RKO (cell line): ENCODE measurements at places on chromosomes 6 and 20.

- DNase-seq, result no peak
Measured at GRCh38 chr6:20724443-20725190, 190.4 kb downstream of the CDKAL1 start.

DNA sequence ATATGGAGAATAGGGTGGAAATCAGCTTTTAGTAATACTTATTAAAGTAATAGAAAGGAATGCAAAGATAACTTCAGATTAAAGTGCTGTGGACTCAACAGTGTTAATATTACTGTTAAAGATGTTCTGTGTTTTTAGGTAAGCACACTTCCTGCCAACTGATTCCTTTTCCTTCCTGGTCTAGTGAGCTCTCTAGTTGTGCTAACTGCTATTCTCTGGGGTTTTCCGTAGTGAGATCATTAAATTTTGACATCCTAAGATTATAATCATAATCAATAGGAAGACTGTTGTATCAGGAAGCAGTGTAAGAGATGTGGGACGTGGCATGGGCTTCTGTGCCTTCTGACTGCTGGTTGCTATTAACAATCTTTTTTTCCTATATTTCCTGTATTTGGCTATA lies 1.2 kb upstream of the TMEM217 start:
- DNase-seq, result no peak

DNA sequence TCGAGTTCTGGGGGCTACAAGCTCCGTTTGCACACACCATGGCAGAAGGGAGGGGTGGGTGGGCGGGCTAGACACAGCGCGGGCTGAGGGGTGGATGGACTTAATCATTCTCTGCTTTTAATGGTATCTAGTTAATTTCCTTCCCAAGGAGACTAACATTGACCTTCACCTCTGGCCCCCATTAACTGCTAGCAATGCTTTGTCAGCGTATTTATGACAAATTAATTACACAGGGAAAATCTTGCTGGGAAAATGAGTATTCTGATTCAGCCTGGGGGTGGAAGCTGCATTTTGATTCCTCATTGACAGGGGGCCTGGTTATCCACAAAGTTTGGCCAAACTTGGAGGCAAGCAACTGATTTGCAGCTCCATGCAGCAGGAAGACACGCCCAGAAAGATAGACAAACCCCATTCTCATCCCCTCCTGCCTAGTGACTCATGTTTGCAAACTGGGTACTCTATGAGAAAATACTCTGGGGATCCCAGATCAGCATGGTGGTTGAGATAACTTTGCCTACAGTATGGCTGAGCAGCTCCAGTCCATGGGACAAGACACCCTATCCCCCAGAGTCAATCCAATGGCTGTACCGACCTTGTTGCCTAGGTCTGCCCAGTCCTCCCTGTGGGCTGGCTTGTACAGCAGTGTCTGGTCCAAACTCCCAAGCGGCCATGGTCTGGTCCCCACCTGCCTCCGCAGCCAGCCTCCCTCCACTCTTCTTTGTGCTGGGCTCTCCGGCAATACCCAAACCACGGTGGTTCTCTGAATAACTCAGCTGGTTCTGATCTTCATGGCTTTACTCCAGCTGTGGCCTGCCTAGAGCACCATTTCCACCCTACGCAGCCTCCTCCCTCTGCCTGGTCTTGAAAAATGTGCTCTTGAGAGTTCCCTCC lies 19.7 kb downstream of the ZBP1 start:
- no peak for DNase-seq

GRCh38 chr20:12276011-12276673 lies 358.4 kb downstream of the BTBD3 start:
- no peak for DNase-seq

DNA sequence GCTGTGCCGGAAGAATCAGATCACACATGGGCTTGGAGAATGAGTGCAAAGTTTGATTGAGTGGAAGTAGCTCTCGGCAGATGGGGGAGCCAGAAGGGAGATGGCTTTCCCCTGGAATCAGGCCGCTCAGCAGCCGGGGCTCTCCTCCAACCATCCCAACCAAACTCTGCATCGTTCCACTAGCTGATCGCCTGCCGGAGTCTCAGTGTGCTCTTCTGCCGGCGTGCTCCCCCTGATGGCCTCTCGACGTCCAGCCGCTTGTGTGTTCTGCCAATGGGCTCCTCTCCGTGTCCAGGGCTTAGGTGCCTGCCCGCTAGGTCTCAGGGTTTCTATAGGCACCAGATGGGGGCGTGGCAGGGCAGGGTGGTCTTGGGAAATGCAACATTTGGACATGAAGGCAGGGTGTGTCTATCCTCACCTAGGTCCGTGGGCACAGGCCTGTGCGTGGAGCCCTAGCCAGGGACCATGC lies 4.9 kb upstream of the BIRC7 start:
- DNase-seq, result no peak

DNA sequence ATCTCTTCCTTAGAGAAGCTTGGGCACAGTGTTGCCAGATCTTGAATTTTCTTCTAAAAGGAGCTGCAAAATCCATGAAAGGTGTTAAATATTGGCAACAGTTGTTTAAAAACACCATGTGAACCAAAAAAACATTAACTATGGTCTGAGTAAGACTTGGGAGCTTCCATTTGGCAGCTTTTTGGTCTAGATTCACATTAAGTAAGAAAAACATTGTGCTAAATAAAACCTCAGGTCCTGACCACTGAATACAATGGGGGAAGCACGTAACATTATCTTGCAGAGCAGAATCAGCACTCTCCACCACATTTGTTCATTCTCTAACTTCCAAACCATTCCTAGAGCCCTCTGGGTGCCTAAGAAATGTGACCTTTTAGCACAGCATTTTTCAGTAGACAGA lies 437.6 kb upstream of the PLCB4 start:
- DNase-seq, result no peak

DNA sequence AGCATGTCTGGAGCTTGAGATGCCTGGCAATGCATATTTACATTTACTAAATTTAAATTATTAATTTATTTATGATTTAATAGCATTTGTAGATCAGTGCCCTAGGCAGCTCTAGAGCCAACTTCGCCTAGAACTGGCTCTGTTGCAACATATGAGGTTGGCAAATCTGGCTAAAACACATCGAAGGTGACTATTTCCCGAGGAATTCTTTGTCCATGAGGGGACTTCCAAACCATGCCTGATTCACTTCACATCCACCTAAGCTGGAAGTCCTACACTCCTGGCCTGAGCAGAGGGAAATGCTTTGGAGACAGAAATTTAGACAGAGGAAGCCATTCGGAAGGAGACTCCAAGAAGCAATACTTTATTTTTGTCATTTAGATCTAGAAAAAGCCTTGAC lies 211.0 kb upstream of the ARG1 start:
- DNase-seq, result no peak

DNA sequence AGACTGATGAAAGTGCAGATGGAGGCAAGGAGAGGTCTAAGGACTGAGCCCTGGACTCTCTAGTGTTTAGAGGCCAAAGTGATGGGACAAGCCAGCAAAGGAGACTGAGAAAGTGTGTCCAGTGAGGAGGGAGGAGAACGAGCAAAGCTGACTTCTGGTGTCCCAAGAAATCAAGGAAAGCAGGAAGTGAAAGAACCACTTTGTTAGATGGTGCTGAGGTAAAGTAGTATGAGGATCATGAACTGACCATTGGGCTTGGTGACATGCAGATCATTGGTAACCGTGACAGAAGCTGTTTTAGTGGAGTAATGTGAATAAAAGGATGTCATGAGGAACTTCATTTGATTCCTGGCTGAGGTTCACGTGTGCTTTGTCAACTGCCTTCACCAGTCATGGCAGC lies 108.4 kb downstream of the SLX4IP start:
- no peak for DNase-seq

DNA sequence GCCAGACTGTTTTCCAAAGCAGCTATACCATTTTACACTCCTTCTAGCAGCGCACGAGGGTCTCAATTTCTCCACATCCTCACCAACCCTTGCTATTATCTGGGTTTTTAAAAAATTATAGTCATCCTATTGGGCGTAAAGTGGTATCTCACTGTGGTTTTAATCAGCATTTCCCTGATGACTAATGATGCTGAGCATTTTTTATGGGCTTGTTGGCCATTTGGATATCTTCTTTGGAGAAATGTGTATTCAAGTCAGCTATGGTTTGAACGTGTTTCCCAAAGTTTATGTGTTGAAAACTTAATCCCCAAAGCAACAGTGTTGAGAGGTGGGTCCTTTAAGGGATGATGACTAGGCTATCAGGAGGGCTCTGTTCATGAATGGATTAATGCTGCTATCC lies 6.7 kb downstream of the MCUR1 start:
- no peak for DNase-seq

GRCh38 chr6:42661540-42662153 lies 60.8 kb downstream of the PRPH2 start:
- DNase-seq, result peak; percentile 80

- no peak for DNase-seq
Measured at GRCh38 chr6:95175927-95176675, 401.2 kb upstream of the MANEA start.

GRCh38 chr6:98839781-98840361 lies 5.5 kb downstream of the POU3F2 start:
- DNase-seq, result peak; percentile 43
